Fibroblast of skin of right biceps (primary cell): ENCODE measurements at places on chromosomes 3 and 15.

GRCh38 chr3:57727106-57727505 lies 29.0 kb upstream of the SLMAP start:
- no peak for DNase-seq

DNA sequence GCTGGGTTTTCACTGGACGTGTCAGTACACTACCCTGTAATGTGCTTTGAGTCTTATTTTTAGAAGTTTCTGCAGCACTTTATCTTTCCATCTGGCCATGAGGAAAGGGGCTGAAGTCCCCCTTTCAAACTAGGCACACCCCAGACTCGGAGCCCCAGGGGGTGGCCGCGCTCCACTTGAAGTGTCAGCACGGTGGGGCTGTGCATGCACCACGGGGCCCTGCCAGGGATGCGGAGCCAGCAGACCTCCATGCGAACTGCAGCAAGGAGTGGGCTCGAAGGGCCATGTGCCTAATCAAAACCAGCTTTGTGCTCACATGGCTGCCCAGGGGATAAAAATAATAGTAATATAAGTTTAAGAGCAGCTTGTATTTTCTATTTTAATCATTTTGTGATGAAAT lies 100.9 kb upstream of the HACD2 start:
- DNase-seq, result no peak

- DNase-seq, result no peak
Measured at GRCh38 chr3:141019244-141019643, 31.9 kb upstream of the SPSB4 start.

DNA sequence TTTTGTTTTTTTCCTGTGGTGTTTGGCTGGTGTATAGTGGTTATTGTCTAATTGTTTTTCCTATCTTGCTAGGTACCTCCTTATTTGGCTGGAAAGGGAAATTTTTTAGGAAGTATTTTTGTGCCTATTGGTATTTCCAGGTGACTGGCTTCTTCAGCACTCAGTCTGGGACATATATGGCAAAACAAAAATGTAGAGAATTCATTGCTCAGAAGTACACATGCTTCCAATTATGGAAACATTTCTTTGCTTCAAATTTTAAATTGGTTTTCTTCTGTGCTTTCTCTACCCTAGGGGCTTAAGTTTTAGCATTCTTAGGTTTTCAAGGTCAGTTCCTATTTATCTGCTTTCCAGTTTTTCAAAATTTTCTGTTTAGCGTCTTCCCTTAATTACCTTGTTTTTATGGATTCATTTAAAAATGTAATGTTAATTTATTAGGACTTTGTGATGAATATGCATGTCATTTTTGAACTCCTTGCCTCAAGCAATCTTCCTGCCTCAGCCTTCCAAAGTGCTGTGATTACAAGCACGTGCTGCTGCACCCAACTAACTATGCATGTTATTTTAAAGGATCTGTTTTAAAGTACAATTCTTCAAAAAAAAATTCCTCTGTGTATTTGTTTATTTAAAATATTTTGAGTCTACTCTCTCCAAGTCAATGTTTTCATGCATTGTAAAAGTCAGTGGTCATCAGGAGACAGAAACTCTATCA lies 231.9 kb upstream of the DPPA4 start:
- DNase-seq, result peak; percentile 6

DNA sequence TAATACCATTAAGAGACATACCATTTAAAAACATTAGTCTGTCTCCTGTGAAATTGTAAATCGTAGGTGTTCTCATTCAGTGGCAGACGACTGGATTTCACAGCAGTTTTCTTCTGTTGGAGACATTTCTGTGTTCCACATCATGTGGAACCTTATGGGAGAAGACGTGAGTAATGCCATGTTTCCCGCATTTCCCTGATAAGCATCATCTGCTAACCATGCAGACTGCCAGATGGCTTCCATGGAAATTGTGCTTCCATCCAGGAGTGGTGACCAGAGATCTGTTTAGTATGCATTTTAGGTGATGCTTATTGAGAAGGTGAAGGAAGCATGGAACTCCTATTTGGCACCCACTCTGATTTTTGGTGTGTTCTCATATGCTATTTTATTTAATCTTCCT lies 28.4 kb upstream of the ST3GAL6 start:
- DNase-seq, result peak; percentile 57

DNA sequence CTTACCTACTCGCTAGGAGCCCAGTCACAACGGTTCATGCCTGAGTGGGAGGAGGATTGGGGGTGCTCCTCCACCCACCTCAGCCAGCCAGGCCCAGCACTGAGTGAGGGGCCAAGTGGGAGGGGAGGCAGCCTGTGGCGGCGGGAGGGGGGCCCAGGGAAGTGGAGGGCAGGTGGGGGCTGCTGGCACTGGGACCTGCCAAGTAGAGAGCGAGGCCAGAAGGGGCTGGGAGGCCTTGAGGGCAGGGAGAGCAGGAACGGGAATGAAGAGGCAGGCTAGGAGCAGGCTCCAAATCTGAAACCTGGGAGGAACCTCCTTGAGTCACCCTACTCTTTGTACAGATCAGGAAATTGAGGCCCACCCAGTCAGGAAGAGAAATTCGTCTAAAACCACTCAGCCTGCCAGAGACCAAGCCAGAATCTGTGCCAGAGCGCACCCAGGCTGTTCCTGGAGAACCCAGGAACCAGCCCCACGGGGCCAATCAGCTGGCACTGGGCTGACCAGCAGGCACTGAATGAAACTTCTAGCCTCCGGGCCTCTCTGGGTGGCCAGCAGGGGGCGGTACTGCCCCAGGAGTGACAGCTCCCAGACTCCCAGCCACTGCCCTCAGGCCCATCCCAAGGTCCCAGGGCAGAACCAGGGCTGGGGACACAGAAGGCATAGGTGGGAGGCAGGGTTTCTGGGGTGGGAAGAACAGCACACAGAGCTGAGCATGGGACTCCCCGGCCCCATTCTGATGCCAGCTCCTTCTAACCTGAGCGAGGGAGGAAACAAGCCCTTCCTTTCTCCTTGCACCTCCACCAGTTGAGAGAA lies 14.8 kb upstream of the CYP11A1 start:
- DNase-seq, result peak; percentile 74

DNA sequence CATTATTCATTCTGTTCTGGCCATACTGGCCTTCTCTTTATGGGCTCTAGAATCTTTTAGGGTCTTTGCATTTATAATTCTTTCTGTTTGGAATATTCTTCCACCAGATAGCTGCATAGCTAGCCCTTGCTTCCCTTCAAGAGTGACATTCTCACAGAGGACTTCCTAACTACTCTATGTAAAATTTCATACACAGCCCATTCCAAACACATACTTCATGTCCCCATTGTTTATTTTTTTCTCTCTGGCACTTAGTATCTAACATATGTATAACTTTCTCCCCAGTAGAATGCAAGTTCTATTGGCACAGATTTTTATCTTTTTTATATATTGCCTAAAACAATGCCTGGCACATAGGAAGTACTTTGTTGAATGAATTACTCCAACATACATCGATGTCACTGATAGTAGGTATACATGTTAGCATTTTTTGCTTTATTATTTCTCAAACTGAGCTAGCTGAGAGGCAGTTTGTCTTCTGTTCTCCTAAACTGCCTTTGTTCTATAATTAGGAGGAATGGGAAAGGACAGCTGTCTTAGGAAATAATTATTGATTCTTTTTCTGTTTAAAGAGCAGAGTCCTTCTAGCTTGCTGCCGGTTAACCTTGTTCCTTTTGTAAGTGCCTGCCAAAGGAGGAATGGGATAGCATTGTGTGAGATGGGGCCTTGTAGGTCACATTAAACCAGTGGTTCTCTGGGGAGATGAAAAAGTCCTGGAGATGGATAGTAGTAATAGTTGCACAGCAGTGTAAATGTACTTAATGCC lies 7.9 kb downstream of the FAM162A start:
- no peak for DNase-seq

GRCh38 chr15:92021792-92022191 lies 168.3 kb downstream of the SLCO3A1 start:
- DNase-seq, result no peak

DNA sequence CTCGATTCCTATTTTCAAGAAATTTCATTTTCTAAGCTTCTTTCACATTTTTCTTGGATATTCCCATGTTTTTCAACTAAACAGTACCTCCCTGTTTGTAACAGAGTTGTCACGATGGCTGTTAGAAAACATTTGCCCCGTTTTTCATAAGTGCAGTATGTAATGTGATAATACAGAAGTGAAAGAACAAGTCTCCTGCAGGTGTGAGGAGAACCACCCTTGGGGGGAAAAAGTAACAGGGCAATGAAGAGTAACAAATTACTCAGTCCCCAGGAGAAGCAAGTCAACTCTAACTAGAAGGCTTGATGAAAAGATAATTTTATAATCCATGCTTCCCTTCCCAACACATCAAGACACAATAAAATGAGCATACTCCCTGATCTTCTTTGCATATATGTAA lies 493.3 kb downstream of the FOXP1 start:
- no peak for DNase-seq

GRCh38 chr15:97623091-97623661 lies 337.3 kb upstream of the ARRDC4 start:
- DNase-seq, result no peak

DNA sequence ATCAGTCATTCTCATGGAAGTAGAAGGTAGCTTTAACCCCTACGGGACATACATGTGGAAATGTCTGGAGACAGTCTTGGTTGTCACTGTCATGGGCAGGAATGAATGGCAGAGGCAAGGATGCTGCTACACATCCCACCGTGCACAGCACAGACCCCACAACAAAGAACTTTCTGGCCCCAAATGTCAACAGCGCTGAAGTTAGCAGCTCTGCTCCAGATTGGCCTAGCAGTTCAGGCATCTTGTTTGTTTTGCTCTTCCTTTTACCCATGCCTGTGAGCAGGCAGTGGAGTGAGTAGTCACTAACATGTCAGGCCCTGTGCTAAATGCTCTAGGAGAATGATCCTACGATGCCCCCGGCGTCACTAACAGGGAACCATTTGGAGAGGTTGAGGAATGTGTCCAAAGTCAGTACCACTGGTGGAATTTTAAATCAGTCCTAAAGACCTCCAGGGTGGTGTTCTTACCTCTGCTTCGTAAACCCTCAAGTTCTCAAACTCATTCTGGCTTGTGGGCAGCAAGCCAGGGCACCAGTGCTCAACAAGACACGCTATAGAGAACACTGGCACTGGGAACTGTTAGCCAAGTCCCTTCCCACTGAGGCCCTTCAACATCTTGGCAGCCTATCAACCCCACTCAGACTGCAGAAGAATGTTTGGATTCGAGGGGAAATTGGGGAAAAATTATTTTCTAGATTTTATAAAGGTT lies 142.2 kb downstream of the FOXP1 start:
- DNase-seq, result no peak

GRCh38 chr15:86691091-86691663 lies 611.5 kb downstream of the AGBL1 start:
- no peak for DNase-seq

DNA sequence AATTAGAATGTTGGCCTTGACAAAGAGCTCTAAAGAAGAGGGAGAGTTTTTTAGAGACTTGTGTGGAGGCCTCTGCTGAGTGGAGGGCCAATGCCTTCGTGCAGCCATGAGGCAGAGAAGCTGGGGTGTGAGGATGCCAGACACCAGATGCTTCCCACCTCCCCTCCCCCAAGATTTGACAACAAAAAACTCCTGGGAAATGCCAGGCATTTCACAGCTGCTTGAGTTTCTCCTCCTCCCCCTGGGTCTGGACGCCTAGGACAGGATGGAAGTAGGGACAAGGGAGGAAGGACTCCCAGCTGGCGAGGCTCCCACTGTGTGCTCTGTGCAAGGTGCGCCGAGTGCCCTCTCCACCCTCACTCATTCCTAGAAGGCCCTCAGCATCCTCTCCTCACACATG lies 20.1 kb downstream of the TGM4 start:
- DNase-seq, result peak; percentile 42

DNA sequence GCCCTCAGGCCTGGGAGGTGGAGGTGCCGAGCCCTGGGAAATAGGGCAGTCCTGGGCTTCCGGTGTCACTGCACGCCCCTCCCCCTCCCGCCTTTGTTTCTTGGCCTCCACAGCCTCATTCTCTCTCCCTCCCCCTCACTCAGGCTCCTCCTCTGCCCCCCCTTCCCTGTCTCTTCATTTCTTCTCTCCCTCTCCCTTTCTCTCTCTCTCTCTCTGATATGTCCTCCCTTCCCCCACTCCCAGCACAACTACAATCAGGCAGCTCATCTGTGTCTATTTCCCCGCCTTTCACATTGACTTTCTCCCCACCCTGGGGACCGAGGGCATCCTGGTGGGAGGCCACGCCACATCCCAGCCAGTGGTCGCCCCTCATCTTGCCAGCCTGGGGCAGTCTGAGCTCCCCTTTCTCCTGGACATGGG lies 40.2 kb downstream of the IDH2 start:
- DNase-seq, result peak; percentile 59

DNA sequence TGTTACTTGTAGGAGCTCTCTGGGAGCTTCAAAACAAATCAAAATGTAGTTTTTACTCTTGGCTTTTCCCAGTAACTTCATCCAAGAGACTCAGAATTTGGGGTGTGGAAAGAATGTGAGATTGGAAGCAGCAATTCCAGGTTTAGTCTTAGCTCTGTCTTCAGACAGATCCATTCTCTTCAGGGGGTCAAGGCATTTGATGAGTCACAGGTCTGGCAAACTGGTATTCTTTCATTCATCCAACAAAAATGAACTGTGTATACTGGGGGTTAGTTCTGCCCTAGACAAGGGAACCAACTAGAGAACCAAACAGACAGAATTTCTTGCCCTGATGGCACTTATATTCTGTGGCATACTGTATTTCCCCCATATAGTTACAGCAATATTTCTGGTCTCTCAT lies 36.3 kb upstream of the CADPS start:
- DNase-seq, result peak; percentile 34

- DNase-seq, result no peak
Measured at GRCh38 chr3:42681361-42682038, 3.8 kb upstream of the KLHL40 start.

DNA sequence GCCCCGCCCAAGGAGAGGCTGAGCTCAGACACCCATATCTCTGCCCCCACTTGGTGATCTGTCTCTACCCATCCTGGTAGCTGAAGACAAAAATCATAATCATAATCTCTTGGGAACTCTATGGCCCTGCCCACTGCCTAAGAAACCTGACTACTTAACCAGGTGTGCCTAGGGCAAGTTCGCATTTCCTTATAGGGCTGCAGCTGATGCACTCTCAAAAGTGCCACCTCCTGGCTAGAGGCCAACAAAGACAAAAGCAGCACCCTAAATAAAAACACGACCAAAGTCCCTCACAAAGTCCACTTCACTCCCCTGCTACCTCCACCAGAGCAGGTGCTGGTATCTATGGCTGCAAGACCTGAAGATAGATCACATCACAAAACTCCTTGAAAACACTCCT lies 250.4 kb upstream of the SLITRK3 start:
- no peak for DNase-seq

- DNase-seq, result no peak
Measured at GRCh38 chr3:50260942-50261441, 8.0 kb upstream of the SEMA3B start.

- peak; percentile 83 for DNase-seq
Measured at GRCh38 chr3:64539451-64540196, 148.2 kb downstream of the ADAMTS9 start.

- DNase-seq, result peak; percentile 76
Measured at GRCh38 chr15:66673410-66674322, 28.4 kb upstream of the SMAD6 start.
